ENCODE measurements at places on chromosomes 4 and X. TPM values are rescaled to one million over a fixed set of nuclear protein-coding genes. Genes with fewer than 3 reads are reported as not detected.

DNA sequence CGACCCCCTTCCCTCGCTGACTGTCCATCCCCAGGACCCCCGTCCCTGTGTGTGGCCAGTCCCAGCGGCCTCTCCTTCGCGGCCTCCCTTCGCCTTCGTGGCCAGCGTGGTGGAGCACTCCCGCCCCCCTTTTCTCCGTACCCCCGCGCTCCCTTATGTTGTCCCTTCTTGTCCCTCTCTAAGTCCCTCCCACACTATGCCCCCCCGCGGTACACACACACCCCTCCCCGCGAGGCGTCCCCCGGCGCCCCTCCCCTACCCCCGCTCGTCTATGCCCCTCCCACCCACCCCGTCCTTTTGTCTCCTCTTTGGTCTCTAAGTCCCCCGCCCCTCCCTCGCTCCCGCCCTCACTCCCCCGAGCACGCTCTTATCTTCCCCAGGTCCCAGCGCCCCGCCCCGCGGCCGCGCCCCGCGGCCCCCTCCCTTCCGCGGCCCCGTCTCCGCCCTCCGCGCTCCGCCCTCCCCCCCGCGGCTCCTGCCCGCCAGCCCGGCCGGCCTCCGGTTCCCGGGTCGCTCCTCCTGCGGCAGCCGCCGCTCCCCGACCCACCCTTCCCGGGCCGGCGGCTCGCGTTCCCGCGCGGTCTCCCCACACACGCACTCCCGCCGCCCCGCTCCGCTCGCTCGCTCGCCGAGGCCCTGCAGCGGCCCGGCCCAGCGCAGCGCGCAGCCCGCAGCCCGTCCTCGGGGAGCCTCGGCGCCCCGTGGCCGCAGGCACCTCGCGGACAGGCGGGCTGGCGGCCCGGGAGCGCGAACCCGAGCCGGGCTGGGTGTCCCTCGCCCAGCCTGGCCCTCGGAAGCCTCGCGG is 26.3 kb downstream of the UTP14A start:
- peak; percentile 38 for DNase-seq
- peak overlapping the region; percentile 67 for H3K4me3 ChIP-seq
- no peaks in the 10 kb centered on the region for H3K27me3 ChIP-seq
- H3K36me3 ChIP-seq: no peaks in the 10 kb centered on the region

- no peak for DNase-seq
- peak overlapping the region; percentile 74 for H3K4me3 ChIP-seq
- peak overlapping the region; percentile 98 for H3K27ac ChIP-seq
- H3K36me3 ChIP-seq: no peaks in the 10 kb centered on the region
Observed at GRCh38 chrX:153924149-153924861, 1.8 kb downstream of the ARHGAP4 start.

GRCh38 chrX:82973646-82974045 is 534.4 kb upstream of the POU3F4 start:
- no peak overlapping the region for H3K27ac ChIP-seq
- no peaks in the 10 kb centered on the region for H3K36me3 ChIP-seq
- H3K4me3 ChIP-seq: no peak overlapping the region
- DNase-seq: no peak

DNA sequence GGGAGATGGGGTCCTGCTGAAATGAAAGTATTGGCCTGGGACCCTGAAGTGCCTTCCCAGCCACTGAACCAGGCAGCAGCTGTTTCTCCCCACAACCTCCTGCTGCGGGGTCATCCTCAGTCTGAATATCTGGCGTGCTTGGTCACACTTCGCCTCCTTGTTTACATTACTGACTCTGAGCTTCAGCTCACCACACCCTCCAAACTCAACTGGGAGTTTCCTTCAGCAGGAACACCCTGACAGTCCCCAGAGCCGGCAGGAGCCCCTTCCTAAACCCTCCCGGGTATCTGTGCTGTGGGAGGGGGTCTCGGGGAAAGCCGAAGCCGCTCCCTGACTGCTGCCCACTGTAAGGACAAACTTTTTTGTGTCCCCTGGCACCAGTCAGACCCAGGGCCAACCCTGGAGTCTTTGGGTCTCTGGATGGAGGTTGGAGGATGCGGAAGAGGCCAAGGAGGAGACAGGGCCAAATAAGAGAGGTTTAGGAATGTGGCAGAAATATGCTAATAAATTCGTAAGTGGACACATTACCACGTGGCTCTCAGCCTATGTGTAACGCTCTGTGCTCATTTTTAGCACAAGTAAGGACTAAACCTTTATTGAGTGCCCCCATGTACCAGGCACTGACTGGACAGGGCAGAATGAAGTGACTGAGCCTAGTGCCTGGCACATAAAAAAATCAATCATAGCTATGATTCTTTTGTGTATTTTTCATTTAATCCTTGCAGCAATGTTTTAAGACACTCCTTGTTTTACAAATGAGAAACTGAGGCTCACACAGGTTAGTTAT is 20.7 kb downstream of the FHDC1 start:
- no peak for DNase-seq
- H3K4me3 ChIP-seq: no peak overlapping the region
- H3K27ac ChIP-seq: no peak overlapping the region
- H3K27me3 ChIP-seq: no peaks in the 10 kb centered on the region
- no peaks in the 10 kb centered on the region for H3K36me3 ChIP-seq

DNA sequence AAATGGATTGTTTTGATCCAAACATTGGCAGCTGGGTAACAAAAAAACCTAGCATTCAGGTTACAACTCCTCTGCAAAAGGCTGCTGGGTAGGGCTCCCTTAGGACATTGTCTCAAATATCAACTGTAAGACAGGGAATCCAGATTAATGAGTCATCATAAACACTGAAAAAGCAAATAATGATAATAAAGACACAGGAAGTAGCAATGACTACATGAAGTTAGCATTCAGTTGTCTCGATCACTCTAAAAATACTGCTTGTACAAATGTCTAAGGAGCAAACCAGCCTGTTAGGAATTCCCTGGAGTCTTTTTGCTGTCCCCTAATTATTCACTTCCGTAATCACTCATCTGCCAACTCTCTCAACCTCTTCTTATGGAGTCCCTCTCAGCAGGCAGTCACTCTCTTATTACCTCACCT is 259.2 kb downstream of the GPC3 start:
- no peak for DNase-seq
- H3K27me3 ChIP-seq: no peaks in the 10 kb centered on the region
- H3K4me3 ChIP-seq: no peak overlapping the region
- no peak overlapping the region for H3K27ac ChIP-seq
- no peaks in the 10 kb centered on the region for H3K36me3 ChIP-seq
- H3K4me1 ChIP-seq: no peaks in the 10 kb centered on the region

DNA sequence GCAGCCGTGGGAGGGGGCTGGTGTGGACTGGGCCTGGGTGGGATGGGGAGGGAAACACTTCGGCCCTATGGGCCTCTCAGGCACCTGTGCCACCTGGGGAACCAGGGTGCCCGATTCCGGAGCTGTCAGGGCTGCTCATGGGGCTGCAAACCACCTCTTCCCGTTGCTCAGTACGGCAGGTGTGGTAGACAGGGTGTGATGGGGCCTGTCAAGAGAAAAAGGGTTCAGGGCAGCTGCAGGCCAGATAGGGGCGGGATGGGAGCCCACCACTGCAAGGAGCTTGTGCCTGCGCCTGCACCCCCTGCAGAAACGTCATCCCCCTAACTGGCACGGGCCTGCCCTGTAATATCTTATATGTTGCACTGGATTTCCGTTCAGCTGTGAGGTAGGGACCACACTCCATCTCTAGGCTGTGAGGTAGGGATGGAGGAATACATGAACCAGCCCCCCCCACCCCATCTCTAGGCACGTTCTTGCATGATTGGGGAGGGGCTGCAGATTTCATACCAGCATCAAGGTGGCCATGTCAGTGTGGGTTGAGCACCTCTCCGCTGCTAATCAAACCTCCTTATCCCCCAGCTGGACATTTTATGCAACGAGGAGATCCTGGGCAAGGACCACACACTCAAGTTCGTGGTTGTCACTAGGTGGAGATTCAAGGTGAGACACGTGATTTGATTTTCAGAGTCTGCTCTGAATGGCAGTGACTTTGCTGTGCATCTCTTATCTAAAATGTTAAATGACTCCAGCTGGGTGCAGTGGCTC is 59.0 kb downstream of the PCGF3 start:
- peaks cover 19% of the 10 kb centered on the region for H3K36me3 ChIP-seq
- H3K27me3 ChIP-seq: no peaks in the 10 kb centered on the region
- H3K27ac ChIP-seq: no peak overlapping the region

DNA sequence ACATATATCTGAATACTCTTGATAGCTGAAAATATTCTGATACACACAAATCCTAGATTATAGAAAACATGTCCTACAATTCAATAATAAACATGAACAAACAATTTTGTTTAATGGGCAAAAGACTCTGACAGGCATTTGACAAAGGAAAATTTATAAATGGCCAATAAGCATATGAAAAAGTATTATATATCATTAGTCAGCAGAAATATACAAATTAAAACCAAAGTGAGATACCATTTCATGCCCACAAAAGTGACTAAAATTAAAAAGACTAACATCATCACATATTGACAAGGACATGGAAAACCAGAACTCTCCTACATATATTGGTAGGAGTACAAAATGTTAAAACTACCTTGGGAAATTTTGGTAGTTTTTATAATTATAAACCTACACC is 2.7 kb upstream of the MAPK10 start:
- no peak for DNase-seq
- no peak overlapping the region for H3K27ac ChIP-seq
- no peaks in the 10 kb centered on the region for H3K27me3 ChIP-seq
- no peak overlapping the region for H3K4me3 ChIP-seq

DNA sequence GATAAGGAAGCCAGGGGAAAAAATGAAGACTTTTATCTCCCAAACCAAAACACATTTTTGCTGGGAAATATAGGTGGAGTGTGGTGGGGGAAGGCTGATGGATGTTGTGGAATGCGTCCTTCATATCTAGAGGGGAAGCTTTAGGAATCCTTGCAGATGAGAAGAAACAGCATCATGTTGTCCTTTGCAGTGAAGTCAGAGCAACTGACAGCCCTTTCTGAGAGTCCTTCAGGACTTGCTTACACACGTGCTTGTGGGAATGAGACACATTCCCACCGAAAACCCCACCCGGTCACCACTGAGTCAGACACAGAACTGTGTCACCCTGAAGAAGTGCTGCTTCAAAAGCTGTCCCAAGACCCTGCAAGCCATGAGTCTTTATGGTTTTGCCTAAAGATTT is 81.5 kb downstream of the SHROOM2 start:
- H3K4me3 ChIP-seq: no peak overlapping the region
- H3K36me3 ChIP-seq: no peaks in the 10 kb centered on the region
- no peak overlapping the region for H3K27ac ChIP-seq
- DNase-seq: no peak

ZDHHC15 gene
- total RNA-seq: 0.05 TPM

PFKFB1 gene
- 0.38 TPM for total RNA-seq
